ENCODE measurements at places on chromosomes 2 and 18.

DNA sequence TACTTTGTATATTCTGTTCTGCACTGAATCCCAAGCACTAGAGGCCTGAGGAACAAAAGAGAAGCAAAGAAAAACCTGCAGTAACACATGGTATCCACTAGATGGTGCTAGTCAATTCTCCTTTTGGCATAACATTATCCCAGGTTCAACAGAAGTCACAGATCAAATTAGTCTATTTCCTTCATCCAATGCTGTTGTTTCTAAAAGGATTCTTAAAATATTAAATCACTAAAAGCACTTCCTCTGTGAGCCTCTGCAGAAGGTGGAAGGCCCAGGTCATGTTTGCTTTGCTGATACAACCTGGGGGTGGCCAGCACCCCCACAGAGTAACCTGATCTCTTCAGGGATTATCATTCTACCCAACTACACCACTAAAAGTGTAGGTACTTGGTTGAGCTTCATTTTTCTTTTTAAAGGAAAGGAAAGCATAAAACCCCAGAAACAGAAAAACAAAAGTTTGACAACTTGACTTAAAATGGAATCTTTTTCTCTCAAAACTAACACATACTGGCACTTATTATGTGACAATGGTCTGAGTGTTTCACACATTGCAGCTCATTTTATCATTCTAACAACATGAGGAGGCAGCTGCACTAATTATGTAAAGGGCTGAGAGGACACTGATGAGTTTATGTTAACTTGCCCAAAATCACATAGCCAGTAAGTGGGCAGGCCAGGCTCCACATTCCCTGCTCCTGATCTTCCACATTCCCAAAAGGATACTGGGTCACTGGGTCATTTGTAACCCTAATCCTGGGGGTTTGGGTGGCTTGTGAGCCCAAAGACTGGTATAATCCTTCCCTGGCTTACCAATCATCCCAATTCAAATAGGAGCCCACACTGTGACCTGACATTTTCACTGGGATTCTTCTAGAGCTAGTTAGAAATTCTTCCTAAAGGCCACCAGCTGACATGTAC, 66.8 kb upstream of the DNER start:
- peak; percentile 45 for DNase-seq

DNA sequence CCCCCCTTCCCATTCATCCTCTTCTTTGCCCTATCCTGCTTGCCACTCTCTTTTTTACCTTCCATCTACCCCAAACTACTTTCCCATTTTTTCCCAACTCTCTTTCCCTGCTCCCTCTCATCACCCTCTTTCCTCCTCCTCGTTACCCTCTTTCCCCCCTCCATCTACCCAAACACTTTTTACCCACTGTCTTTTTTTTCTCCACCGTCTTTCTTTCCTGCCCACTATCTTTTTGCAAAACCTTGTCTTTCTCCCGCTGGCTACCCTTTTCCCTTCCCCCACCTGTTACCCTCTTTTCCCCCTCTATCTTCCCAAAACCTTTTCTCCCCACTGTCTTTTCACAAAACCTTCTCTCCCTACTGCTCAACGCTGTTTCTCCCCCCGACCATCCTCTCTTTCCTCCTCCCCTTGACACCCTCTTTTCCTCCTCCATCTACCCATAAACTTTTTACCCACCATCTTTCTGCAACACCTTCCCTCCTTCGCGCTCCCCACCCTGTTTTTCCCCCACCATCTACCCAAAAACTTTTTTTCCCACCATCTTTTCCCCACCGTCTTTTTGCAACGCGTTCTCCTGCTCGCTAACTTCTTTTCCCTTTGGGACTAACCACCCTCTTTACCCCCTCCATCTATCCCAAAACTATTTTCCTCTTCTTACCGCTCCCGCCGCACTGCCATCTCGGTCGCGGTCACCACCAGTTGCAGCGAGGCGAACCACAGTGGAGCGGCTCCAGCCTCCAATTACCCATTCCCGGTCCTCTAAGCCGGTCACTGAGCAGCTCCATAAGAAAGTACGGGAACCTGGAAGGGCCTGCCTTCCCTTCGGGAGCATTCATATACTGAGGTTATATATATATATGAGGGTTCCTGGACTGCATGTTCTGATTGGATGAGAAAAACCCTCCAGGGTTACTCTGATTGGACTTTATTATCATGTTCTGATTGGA, 15.0 kb downstream of the CCDC74A start:
- no peak for DNase-seq

DNA sequence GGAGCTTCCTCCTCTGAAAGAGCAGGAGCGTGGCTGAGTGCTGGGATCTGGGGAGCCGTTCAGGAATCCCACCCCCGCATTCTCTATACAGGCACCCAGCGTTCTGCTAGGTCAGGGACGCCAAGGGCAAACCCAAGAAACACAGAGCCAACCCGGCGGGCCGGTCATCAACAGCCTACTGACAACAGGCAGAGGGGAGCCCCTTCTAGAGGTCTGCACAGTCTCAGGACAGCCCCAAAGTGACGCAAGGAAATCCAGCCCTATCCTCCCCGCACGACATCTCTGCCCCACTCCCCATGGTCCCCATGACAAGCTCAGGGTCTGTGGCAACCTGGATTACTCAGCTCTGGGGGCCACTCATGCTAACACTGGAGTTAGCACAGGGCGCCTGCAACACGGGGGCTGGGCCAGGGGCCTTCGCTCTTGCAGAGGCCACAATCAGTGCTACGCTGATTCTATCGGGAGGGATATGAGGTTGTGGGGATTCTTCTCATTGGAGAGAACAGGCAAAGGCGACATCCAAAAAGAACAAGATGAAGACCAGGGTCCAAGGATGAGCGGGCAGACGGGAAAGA, 81.6 kb downstream of the PXDN start:
- no peak for DNase-seq

- DNase-seq = peak; percentile 32
Measured at GRCh38 chr2:200028998-200029397, 73.6 kb downstream of the MAIP1 start.

- DNase-seq = no peak
Measured at GRCh38 chr2:18901242-18901641, 311.9 kb upstream of the NT5C1B start.

DNA sequence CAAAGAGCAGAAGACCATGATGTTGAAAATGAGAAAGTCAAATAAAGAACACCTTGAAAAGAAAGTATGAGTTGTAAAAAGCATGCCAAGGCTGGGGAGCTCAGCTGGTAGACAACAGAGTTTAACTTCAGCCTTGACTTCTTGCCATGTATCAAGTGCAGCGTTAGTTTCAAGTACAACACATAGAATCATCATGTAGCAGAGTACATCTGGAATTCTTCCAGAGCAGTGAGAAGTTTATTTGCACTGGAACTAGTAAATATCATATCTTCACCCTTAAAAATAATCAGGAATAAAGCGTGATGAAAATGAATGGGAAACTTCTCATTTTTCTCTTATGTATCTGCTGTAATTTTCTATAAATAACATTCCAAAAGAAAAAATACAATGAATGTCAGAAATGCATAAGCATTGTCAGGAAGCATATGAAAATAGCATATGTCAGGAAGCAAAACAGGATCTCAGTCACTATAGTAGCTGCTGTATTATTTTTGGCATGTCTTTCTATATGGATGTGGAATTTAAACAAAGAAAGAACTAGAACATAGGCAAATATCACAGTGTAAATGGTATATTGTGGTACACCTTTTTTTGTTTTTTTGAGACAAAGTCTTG, 10.1 kb upstream of the SULT1C4 start:
- peak; percentile 11 for DNase-seq

DNA sequence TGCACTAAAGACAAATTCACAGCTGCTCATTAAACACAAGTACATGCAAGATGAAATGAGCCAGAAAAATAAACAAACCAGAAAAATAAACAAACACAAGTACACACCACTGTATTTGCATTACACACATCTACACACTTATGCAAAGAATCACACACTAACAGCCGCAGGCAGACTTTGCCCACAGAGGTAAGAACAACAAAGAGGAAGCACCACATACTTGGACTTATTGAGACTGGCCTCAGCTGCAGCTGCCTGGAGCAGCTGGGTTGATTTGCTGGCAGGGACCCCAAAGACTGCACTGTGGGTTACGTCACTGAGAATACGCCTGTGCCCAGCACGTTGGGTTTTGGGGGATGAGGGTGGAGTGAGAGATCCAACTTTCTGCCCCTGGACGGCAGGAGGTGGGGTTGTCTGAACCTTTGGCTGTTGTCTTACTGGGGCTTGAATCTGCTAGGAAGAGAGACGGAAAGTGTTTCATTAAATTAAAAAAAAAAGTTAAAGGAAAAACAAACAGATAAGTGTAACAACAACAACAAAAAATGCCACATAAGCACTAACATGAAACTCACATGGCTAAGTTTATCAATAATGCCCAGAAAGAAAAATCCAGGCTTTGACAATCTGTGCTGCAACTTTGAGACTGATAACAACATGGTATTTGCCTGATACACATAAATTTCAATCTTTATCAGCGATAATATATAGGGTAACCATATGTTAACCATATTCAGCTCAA, 71.9 kb upstream of the NFU1 start:
- DNase-seq = peak; percentile 3

- DNase-seq = no peak
Measured at GRCh38 chr2:120261387-120262006, 8.8 kb downstream of the RALB start.

DNA sequence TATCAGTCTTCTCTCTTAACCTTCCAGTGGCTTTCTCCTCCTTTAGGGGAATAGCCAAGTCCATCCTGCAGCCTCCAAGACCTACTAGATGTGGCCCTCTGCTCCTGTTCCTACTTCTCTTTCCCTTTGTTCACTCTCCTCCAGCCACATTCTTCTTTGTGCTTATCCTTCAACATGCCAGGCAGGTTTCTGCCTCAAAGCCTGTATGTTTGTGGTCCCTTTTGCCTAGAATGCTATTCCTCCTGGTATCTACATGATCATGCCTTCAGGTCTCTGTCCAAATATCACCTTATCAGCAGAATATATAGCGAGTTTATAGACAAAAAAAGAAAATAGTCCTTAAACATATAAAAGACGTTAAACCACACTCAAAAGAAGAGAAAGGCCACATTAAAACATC, 5.5 kb downstream of the LYG2 start:
- DNase-seq = no peak

DNA sequence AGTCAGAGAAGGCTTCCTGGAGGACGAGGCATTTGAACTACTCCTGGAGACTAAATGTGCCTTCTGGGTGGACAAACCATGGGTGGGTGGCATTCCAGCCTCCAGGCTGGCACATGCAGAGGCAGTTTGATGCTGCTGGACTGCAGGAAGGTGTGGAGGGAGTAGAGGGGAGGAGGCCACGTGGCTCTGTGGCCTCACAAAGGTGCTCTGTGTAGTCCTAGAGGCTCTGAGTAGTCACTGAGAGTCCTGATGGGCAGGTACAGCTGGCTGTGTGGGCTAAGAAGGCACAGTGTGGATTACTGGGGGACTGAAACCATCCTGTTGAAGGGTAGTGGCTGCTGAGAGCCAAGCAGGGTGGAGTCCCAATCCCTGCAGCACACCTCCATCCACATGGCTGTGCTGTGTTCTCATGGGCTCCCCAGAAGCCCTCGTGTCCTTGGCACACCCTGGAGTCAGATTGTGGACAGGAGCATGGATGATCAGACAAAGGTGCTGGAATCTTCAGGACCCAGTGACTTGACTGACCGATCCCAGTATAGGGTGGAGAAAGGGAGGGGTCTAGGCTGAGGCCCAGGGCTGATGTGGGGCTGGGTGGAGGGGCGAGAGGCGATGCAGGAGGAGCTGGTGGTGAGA, 87.4 kb upstream of the HS6ST1 start:
- no peak for DNase-seq

DNA sequence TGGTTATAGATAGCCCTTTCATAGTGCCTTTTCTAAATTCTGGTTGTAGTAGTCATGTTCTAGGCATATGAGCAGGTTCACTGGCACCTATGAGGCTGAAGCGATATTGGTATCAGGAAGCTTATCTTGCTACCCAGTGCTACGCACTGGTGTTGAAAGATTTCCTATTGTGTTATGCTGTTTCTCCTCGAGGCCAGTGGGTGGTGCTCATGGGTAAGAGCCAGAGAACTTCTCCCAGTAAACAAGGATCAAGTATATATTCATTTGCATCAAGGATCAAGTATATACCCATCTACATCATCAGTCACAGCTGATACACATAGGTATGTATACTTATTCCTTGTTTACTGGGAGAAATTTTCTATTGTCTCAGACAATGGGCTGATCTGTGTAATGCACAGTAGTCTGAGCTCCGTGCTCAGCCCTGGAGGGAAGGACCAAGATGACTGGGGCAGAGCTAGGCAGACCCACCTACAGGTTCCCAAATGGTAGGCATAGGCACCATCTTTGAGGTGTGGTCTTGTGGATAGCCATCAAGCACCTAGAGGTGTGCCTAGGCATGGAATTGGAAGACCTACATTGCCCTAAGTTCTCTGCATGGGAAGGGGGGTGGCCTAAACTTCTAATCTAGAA, 101.2 kb upstream of the GALNT13 start:
- no peak for DNase-seq

GRCh38 chr2:140863713-140864112, 1267.1 kb downstream of the LRP1B start:
- peak; percentile 67 for DNase-seq

DNA sequence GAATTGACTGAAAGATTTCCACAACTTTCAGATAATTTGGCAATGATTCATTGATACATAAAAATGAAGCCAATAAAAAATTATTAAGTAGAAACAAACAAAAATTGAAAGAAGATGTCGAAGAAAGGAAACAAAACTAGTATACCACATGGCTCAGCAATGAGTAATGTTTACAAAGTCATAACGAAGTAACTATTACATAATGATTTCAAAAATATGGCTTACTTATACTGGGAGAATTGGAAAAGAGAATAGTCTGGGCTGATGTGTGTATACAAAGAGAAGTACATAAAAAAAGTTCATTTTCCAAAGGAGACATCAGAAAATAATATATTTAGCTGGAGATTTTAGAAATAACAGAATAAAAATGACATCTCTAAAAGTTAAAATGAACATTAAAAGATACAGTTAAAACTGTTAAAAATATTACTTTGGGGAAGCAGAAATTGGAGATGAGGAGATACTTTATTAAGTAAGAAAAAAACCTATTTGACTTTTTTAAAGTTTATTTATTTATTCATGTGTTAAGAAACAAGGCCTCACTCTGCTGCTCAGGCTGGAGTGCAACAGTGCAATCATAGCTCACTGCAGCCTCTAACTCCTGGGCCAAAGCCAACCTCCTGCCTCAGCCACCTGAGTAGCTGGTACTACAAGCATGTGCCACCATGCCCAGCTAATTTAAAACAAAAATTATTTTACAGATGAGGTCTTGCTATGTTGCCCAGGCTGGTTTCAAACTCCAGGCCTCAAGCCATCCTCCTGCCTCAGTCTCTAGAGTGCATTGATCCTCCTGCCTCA, 409.7 kb upstream of the PIK3C3 start:
- DNase-seq = no peak

DNA sequence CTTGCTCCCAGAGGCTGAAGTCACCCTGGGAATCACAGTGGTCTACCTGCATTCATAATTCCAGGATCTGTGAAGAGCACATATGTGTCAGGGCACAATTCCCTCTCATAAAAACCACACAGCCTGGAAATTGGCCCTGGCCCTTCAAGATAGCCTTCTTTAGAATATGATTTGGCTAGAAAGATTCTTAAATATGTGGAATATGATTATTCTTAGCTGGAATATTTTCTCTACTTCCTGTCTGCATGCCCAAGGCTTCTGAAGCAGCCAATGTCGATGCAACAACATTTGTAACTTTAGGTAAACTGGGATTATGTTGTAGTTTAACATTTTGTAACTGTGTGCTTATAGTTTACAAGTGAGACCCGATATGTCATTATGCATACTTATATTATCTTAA, 24.2 kb downstream of the ICOS start:
- DNase-seq = peak; percentile 35
